ENCODE measurements at places on chromosomes 16 and 17.

DNA sequence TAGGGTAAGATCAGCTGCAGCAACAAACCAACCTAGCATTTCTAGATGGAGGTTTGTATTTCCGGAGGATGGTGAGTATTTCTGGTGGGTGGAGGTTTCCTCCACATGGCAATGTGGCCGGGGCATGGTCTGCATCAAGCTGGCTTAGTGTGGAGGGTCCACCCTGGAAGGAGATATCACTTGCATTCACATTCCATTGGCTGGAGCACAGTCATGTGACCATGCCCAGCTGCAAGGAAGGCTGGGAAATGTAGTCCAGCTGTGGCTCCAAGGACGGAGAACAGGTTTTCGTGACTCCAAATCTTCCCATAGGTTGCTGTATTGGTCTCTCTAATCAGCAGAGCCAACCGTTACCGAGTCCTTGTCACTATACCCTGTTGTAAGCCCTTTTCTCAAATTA lies 68.7 kb downstream of the RAI1 start:
- DNase-seq = peak; percentile 55

GRCh38 chr16:54418903-54419302 lies 132.3 kb upstream of the IRX3 start:
- no peak for DNase-seq

GRCh38 chr16:364595-365491 lies 5.5 kb downstream of the MRPL28 start:
- no peak for DNase-seq

DNA sequence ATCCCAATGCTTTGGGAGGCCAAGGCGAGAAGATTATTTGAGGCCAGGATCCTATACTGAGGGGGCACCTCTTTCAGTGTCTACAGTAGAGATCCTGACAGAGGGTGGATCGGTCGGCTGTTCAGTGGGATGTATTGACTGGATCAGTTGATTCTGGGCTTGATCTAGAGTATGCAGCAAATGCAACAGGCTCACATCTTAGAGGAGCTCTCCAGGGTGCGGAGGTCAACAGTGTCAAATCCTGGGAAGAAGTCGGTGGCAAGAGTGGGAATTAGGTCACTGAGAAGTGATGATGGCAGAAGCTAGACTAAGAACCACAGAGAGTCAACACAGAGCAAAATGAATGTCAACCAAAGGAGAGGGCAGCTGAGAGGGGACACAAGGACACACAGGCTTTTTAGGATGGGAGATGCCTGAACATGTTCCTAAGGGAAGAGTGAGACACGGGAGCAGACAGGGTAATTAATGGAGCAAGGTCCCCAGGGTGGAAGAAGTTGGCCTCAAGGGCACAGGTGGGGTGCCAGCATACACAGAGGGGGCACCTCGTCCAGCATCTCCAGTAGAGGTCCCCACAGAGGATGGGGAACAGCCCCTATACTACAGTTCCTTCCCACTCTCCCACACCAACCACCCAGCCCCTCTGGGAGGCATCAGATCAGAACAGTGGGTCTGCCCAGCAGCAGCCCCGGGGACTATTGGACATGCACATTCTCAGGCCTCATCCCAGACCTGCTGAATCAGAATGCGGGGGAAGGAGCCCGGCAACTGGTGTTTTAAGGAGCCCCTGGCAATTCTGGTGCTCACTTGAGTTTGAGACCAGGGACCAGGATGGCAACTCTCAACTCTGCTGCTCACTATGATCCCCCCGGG lies 10.0 kb upstream of the CYTH1 start:
- DNase-seq = no peak

DNA sequence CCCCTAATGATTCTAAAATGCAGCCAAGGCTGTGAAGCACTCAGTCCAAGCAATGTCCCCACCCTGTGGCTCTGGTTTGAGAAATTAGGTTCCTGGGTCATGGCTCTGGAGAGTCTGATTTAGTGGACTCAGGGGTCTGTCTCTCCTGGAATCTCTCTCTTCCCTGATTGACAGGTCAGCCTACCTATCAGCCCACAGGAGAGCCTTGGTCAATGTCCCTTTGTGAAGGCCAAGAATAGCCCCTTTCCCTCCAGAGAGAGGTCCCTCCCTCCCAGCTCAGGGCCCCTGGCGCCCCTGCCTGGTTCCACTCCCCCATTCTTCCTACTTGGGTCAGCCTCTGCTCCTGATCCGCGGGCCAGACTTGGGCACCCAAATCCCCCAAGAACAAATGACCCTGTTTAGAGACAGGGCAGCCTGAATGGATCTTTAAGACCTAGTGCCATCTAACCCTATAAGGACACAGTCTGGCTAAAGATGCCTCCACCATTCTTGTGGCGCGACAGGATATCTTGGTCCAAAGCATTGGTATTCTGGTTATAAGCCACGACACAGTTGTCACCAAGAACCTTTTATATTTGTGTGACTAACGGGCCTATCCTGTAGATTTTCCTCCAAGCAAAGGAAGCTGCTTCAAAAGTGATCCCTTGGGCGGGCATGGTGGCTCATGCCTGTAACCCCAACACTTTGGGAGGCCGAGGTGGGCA lies 38.3 kb upstream of the PRSS54 start:
- DNase-seq = no peak

- no peak for DNase-seq
These were observed 667.4 kb upstream of the SALL1 start for GRCh38 chr16:51818342-51818944.

DNA sequence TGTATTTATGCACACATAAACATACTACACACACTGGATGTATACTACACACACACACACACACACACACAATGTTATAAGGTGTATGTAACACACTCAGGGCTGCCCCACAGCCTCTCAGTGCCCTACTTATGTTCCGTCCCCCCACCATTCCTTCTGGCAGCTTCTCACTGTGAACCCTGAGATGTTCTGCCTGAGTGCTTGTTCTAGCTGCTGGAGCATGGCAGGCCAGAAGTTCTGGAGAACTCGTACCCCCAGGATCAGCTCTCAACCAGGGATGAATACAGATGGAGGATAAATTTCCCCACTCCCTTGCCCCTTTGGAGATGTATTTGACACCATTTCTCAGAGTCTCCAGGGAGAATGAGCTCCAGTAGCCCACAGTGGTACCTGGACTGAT lies 76.4 kb downstream of the CDH13 start:
- DNase-seq = no peak

- DNase-seq = no peak
These were observed 411.7 kb downstream of the HS3ST3B1 start for GRCh38 chr17:14712611-14713021.

DNA sequence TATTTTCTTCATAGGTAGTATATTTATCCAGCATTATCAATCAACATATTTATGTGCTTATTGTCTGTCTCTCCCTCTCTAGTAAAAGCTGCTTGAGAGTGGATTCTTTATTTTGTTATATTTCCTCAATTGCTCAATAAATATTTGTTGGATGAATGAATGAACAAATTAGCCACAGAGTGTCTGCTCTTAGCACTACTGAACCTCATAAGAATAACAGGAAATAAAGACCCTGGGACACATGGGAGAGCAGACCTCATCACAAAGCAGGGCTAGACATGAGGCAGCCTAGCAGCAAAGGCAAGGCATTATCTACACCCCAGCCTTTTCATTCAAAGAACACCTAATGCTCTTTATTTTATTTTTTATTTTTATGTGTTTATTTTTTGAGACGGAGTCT lies 34.9 kb upstream of the TANC2 start:
- DNase-seq = no peak

DNA sequence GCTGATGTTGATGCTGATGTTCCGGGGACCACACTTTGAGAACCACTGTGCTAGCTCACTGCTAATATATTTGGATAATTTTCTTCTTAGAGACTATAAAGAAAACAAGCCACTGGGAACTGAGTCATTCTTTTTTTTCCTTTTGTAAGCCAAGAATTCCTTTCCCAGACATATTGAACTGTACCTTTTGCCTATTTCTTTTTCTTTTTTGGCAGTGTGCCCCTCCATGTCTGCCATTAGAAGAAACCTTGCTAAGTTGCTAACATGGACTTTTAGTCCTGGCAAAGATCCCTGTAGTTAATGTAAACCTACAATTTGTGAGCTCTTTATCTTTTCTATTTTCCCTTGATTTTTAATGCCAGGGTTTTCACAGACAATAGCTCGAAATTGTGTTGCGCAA lies 17.3 kb upstream of the ERCC4 start:
- no peak for DNase-seq

DNA sequence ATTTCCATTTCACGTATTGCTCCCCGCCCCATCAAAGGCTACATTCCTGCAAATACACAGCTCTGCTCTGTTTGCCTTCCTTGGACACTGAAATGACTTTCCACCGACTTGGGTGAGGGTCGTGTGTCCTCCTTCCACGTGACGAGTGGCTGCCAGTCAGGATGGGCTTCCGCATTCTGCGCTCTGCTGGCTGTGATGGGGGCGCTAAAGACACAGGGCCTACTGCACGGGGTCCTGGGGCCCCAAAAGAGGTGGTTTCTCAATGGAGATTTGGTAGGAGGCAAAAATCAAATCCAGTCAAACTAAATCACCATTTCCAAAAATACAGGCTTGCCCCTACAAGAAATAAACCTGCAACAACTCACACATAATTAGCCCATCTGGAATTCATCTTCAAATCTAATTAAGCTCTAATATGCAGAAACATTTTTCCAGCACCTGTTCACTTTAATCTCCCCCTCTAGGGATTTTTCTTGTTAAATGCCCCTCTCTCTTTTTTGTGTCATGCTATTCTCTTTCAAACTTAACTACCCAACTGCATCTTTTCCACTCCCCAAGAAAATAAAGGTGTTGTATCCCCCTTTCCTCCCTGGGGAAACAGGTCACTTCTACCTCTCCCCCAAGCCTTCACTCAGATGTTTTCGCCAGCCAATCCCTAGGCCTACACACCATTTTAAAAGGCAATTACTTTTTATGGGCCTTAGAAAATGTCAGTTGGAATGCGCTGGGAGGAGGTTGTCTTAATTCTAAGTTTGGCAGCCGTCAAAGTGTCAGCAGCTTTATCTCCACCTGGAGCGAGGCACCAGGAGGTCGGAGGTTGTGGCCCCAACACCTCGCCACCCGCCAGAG lies 21.9 kb upstream of the FAAP100 start:
- no peak for DNase-seq

GRCh38 chr16:58678716-58679115 lies 5.9 kb downstream of the SLC38A7 start:
- DNase-seq = no peak

DNA sequence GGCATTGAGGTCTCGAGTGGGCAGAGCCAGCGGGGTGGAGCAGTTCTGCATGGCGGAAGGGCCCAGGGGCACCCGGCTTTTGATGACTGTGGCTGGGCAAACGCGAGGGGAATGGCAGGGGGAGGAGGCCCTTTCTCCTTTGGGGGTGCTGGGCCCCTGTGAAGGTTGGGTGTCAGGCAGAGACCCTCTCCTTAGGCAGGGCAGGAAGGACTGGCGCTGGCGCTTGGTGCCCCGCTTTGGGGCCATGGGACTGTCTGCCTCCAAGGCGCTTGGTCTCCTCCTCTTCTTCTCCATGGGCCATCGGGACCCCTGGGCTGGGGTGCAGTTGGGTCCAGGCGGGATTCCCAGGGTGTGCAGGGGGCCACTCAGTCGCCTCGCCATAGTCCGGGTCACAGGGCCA lies 12.8 kb upstream of the GFAP start:
- no peak for DNase-seq

- DNase-seq = no peak
These were observed 504.9 kb upstream of the HSBP1 start for GRCh38 chr16:83302853-83303252.

DNA sequence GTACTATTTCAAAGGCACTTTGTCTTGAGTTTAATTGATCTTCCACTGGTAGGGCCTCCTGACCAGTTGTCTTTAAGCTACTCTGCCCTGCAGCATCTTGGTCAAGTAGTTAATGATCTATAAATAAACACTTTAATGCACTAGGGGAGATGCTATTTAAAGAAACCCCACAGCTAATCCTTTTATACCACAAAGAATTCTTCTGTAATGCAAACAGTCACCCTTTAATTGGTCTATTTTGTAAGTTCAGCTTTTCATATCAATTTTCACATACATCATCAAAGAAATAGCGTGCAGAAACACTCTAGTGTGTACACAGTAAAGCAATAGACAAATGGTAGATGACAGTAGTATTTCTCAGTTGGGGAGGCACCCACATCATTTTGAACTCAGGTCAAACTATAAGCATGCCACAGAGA lies 70.3 kb downstream of the PMP22 start:
- DNase-seq = no peak

DNA sequence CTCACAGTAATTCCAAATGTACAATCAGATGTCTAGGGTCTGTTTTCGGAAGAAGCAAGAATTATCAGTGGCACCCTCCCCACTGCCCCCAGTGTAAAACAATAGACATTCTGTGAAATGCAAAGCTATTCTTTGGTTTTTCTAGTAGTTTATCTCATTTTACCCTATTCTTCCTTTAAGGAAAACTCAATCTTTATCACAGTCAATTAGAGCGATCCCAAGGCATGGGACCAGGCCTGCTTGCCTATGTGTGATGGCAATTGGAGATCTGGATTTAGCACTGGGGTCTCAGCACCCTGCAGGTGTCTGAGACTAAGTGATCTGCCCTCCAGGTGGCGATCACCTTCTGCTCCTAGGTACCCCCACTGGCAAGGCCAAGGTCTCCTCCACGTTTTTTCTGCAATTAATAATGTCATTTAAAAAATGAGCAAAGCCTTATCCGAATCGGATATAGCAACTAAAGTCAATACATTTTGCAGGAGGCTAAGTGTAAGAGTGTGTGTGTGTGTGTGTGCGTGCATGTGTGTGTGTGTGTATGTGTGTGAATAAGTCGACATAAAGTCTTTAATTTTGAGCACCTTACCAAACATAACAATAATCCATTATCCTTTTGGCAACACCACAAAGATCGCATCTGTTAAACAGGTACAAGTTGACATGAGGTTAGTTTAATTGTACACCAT lies 59.7 kb downstream of the HLF start:
- no peak for DNase-seq

GRCh38 chr17:72639711-72640110 lies 452.8 kb downstream of the SLC39A11 start:
- no peak for DNase-seq

- no peak for DNase-seq
These were observed 7.6 kb upstream of the PKMYT1 start for GRCh38 chr16:2987833-2988232.

DNA sequence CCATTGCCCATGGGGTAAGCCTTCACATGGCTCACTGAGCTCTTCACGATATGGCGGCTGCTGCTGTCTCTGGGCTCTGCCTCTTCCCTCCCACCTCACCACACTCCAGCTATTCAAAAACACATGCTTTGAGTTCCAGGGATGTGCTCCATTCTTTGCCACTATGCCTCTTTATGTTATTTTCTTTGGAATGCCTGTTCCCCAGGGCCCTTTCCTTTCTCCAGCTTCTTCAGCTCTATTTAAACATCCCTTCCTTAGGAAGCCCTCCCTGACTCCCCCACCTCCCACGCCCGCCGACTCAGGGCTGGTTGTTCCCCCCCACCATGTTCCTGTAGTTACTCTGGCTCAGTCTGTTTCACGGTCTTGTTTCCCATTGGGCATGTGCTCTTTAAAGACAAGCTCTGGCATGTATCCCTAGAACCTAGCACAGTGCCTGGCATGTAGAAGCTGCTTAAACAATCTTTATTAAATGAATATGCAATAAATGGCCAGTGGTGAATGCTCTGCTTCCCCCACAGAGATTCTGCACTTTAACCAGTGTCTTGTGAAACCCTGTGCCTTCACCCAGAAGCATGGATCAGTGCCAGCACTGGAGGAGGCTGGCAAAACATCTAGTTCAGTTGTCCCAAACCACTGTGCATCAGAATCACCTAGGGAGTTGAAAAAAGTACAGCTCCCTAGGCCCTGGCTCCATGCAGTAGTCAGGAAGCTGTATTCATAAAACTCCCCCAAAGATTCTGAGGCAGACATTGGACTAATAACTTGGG lies 6.9 kb downstream of the MYCBPAP start:
- DNase-seq = no peak

Measured in CD4-positive, alpha-beta T cell treated with Interleukin-17A for 4 hours (primary cell).